ENCODE measurements at places on chromosomes 12 and 14.

- DNase-seq = no peak
Measured at GRCh38 chr14:97649752-97650151, 852.6 kb downstream of the VRK1 start.

- no peak for DNase-seq
Measured at GRCh38 chr12:65666876-65667275, 157.4 kb upstream of the HMGA2 start.

DNA sequence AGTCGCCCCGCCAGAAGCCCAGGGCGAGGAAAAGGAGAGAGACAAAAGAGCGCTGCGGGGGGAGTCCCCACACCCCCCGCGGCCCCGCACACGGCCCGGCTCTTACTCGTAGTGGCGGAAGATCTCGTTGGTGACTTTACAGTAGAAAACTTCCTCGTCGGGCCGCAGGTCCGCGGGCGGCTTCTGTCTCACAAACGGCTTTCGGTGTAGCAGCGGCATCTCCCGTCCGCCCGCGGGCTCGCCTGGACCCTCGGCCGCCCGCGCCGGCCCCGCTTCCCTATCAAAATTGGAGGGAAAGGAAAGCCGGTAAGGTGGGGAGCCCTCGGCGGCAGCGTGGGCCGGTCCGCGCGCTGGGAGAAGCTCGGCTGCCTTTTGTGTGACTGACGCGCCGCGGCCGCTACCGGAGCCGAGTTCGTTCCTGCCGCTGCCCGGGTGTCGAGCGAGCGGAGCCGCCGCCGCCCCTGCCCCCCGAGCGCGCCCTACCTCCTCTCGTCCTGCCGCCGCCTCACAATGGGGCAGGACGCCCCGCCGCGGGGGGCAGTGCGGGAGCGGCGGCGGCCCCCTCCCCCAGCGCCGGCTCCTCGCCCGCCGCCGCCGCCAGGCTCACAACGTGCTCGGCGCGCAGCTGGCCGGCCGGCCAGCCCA is 652 bp downstream of the BAZ1A start:
- DNase-seq = peak; percentile 24

DNA sequence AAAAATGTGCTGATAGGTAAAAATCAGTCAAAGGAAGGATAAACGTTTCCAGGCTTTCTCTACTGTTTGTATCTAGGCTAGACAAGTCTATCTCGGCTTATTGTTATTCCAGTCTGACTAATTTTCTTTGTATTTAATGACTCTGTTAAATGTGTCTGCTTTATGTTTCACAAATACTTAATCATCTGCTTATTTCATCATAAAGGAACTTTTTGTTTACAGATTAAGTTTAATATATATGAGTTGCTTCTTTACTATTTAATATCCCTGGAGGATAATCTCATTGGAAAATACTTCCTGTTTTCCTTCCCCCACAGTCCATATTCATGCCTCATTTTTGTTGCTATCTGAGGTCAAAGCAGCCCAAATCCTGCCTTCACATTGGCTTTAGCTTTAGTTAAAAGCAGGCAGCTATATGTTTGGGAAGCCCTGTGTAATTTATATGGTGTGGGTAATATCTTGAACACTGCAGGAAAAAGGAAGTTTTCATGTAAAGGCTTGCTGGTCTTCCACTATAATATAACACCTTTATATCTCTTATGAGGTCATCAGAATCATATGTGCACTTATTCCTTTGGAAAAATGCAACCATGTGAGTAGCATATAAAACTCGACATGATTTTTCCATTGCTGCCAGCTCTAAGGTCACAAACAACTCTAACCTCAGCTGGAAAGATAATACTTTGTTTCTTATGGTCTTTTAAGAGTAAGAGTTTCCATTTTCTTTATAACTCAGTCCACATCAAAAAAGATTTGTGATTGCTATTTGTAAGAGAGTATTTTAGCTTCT is 76.8 kb downstream of the ALX1 start:
- no peak for DNase-seq

GRCh38 chr14:93941293-93941910 is 14.3 kb downstream of the FAM181A start:
- DNase-seq = no peak

DNA sequence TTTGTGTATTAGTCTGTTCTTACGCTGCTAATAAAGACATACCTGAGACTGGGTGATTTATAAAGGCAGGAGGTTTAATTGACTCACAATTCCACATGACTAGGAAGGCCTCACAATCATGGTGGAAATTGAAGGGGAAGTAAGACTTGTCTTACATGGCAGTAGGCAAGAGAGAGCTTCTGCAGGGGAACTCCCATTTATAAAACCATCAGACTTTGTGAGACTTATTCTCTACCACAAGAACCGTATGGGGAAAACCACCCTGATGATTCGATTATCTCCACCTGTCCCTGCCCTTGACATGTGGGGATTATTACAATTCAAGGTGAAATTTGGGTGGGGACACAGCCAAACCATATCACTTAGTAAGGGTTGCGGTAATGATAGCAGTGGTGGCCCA is 833.1 kb downstream of the FLRT2 start:
- no peak for DNase-seq

GRCh38 chr14:69010648-69011047 is 31.5 kb upstream of the ACTN1 start:
- DNase-seq = no peak

GRCh38 chr14:51776102-51776894 is 84.1 kb upstream of the GNG2 start:
- DNase-seq = peak; percentile 48

DNA sequence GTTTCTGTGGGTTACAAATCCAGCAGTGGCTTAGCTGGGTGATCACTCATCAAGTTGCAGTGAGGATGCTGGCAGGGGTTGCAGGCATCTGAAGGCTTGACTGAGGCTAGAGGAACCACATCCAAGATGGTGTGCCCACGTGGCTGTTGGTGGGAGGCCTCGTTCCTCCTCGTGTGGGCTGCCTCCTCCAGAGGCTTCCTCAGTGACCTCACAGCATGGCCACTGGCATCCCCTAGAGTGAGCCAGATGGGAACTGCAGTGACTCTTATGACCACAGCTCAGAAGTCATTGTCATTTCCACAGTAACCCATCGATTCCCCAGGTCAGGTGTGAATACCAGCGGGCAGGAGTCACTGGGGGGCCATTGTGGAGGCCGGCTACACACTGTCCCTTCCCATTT is 17.8 kb downstream of the AACS start:
- DNase-seq = no peak

DNA sequence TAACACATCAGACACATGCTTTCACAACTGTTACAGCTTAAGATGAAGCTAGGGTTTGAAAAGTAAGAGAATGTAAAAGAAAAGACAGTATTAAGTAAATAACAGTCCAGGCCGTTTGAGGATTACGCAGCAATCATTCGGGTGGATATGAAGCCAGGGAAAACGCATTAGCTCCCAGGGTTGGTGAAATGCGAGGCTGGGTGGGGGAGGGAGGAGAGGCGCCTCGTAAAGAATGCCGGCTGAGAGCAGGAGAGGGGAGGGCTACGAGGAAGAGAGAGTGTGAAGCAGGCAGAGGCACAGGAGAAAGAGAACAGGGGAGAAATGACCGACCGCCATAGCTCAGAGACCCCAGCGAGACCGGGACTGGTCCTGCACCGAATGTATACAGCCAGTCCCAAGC is 73.0 kb downstream of the IQSEC3 start:
- no peak for DNase-seq

DNA sequence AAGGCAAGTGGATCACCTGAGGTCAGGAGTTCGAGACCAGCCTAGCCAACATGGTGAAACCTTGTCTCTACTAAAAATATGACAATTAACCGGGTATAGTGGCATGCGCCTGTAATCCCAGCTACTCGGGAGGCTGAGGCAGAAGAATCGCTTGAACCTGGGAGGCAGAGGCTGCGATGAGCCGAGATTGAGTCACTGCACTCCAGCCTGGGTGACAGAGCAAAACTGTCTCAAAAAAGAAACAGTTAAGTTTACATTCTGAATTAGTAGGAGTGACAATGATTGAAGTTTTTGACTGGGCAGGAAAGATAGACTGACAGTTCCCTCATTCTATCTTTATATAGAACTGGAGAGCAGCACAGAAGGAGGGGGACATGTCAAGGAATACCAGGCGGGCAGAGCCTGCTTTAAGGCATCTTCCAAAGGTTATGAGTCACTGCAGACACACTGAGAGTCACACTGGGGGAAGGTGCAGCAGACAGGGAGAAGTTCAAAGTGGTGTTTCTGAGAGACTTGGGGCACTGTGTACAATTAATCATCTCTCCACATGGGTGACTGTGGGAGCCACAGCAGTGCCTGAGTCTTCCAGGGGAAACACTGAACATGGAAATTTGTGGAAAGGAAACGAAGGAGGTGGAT is 42.8 kb upstream of the RNASE3 start:
- DNase-seq = no peak

DNA sequence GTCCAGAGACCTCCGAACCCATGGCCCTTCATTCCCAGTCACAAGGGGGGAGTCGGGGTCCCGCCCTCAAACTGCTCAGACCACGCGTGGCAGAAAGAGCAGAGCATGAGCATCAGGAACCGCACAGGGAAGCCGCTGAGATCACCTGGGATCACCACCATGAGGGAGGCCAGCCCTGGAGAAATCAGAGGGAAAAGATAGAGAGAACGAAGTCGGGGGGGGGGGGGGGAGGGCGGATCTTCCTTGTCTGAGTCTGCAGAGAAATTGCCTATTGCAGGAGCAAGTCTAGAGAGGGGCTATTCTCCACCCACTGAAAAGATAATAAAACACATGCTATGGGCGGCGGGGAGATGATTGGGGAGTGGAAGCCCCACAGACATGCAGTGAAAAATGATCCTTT is 884 bp upstream of the TMEM132C start:
- DNase-seq = no peak

GRCh38 chr12:65858831-65859230 is 34.5 kb downstream of the HMGA2 start:
- no peak for DNase-seq

DNA sequence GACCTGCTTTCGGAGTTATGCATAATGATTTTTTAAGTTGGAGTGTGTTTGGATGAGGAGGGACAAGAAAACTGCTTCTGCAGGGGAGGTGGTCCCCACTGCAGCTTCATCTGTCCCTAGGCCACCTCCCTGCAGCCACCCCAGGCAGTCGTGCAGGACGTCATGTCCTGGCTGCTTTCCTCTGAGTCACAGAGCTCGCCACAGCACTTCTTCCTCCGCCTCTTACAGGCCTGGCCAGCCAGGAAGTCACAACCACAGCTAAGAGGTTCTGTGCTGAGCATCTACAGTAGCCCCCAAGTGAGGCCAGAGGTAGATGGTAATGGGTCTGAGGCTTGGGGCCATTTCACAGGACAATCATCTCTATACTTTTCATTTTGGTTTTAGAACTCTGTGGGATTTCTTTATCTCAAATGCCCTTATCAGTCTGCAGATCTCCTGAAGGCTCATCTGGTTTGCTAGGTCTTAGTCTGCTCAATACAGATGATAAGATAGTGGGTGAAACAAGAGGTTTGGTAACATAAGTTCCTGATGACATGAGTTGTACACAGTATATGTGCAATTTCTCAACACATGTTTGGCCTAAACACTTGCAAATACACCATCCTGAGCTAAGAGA is 106.4 kb downstream of the ARF6 start:
- peak; percentile 59 for DNase-seq

- DNase-seq = no peak
Measured at GRCh38 chr14:76772300-76773187, 11.3 kb downstream of the VASH1 start.

DNA sequence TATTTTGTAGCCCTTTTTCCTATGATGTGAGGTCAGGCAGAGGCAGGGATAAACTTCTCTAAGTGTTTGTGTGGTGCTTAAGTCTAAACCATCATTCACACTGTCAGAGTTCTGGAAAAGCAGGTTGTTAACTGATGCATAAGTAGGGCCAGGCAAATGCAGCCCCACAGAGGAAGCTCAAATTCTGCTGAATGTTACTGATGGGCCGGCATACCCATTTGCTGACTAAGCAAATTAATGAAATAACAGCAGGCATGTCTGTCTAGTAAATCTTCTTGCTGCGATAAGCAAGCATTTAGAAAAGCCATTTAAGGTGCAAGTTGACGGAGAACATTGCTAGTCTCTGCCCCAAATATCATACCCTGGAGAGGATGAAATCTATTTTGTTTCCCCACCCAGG is 523.2 kb upstream of the CCDC196 start:
- DNase-seq = no peak

DNA sequence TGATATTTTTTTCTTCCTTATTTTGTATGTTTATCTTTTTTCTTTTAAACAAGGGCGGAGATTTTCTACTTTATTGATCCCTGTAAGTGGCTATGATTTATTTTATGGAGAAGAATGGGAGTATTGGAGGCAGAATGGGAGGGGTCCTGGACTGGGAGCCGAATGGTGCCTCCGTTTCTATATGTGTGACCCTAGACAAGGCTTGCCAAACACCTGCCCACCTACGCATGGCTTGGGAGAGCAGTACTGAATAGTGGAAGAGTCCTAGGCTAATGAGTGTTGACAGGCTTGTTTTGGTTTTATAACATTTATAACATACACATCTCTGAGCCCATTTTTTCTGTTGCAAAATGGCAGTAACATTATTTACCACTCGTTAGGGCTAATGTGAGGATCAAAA is 29.0 kb downstream of the STK38L start:
- no peak for DNase-seq

GRCh38 chr14:64720131-64720576 is 15.9 kb downstream of the PLEKHG3 start:
- DNase-seq = no peak

DNA sequence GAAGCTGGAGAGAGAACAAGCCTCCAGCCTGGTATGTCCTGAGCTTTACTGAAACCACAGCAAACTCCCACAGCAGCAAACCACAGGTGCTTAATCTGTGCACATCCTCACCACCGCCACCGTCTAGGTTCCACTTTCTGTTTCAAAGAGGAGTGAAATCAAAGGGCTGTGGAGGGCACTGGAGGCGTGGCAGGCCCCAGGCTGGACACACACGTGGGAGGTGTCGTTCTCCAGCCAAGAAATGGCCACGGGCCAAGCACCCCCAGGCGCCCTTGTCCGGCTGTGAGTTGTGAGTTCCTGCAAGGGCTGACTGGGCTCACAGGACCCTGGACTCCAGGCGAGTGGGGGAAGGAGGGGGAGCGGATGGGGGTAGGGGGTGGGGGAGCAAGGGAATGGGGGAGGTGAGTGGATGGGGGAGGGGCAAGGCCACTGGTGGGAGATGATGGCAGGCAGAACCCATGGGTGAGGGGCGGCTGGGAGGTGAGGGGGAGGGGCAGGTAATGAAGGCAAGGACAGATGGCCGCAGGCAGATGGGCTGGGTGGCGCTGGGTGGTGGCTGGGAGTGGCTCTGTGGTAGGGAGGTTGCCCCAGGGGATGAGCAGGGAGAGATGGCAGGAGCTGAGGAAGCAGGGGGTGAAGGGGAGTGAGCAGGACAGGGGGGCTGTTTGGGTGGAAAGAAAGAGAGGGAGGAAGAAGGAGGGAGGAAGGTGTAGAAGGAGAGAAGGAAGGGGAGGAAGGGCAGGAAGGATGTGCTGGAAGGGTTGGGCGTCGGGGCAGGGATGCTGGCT is 86.7 kb downstream of the NCOR2 start:
- DNase-seq = peak; percentile 91

- DNase-seq = no peak
Measured at GRCh38 chr12:95074766-95075165, 1.3 kb upstream of the NR2C1 start.

DNA sequence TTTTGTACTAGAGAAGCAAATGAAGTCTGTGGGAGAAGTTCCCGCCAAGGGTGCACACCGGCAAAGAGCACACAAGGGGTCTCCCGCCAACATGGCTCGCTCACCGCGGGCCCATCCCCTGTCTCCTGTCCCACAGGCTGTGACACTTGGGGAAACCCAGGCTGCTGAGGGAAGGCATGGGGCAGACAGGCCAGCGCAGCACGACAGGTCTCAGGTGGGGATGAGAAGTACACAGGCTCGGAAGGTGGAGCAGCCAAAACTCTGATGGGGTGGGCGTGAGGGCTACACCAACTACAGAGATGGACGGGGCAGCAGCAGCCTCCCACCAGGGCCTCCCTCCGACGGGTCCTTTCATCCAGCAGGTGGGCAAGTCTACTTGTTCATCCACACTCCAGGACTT is 64.4 kb downstream of the RNF34 start:
- DNase-seq = no peak
